ENCODE measurements at places on chromosomes 13 and 19.
A peak's percentile ranks its signal among the peaks of the same experiment; 100 is the strongest.

DNA sequence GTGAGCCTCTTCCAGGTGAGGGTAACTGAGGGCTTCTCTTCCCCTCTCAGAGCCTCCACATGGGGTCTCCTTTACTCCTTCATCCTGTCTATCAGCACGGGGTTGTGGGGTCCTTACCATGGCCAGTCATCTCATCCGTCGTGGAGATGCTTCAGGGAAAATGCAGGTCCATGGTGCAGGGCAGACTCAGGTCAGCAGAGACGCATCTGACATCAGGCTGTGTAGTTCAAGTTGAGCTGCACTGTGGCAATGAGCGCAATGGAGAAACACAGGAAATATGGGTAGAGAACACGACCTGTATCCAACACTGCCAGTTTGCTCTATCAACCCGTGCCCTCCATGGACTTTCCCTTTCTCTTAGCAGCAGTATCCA is 13.9 kb downstream of the LILRA5 start:
- no peak for DNase-seq

GRCh38 chr19:15675560-15675959 is 2.7 kb downstream of the CYP4F12 start:
- DNase-seq = no peak

- no peak for DNase-seq
These were observed 443.9 kb upstream of the SLC10A2 start for GRCh38 chr13:103510007-103510535.

DNA sequence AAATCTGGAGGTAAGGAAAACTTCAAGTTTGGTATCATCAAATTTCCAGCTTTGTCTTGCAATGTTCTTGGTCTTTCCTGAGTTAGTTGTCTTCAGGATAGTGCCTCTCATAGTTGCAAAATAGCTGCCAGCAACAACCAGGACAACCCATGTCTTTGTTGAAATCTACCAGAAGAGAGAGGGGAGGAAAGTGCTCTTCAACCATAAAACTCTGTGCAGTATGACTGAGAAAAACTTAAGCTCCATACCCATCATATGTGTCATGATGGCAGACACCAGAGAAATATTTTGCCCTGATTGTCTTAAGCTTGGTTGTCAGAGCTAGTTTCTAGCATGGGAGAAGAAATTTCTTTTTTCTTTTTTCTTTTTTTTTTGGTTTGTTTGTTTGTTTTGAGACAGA is 103.3 kb downstream of the SPRY2 start:
- DNase-seq = no peak

DNA sequence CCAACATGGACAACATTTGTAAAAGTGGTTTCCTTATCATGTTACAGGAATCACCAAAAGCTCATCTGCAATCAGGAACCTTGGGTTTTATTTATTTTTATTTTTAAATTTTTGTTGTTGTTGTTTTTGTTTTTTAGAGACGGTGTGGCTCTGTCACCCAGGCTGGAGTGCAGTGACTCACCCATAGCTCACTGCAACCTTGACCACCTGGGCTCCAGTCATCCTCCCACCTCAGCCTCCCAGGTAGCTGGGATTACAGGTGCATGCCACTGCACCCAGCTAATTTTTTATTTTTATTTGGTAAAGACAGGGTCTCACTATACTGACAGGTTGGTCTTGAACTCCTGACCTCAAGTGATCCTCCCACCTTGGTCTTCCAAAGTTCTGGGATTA is 13.6 kb upstream of the SERP2 start:
- no peak for DNase-seq

DNA sequence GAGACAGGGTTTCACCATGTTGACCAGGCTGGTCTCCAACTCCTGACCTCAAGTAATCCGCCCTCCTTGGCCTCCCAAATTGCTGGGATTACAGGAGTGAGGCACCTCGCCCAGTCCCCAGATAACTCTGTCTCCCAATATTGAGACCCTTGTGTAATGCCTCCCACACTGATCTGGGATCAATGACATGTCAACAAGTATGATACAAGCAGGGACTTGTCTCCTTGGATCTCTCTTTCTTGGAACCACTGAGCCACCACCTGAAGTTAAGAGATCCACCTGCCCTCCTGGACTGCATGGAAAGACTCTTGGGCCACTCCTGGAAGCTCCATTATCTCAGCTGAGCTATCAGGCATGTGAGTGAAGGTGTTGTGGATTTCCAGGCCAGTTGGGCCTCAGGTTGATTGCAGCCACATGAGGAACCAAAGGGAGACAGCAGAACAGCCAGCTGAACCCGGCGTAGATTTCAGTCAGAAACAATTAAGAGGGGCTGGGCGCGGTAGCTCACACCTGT is 15.1 kb downstream of the NFKBID start:
- no peak for DNase-seq

DNA sequence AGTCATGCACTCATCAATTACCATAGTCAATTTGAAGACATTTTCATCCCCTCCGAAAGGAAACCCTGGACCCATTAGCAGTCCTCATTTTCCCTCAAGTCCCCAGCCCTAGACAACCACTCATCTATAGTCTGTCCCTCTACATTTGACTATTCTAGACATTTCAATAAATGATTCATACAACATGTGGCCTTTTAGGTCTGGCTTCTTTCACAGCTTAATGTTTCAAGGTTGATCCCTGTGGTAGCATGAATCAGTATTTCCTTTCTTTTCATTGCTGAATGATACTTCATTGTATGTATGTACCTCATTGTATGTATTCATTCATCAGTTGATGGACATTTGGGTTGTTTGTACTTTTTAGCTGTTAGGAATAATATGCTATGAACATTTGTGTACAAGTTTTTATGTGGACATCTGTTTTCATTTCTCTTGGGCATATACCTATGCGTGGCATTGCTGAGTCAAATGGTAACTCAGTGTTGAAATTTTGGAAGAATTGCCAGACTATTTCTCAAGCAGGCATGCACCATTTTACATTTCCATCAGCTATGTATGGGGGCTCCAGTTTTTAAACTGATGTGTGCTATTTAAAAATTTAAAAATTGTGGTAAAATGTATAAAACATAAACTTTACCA is 18.4 kb downstream of the SPATA13 start:
- DNase-seq = no peak

DNA sequence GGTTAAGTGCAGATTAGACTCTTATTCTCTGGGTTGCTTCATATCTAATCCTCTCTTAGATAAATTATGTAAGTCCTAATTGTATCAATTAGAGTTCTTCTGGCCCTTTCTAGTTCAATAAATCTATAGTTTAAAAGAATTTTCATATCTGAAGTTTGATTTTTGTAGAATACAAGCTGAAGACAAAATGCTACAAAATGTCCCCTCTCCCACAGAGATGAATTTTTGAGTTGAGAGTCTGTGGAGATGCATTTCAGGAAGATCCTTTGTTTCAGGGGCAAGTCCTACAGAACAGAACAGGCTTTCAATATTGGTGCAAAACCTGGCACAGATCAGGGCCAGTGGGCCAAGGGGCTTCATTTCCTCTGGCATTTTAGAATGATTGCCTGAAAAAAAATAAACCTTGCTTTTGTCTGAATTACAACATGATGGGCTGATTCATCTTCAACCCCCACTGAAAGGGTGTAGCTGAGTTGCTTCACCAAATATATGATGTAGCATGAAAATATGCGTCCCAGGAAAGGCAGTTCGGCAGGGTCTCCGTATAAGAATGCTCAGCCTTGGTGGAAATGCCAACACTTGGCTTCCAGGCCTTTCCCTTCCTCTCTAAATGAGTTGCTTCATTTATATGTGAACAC is 6.4 kb upstream of the IPO5 start:
- DNase-seq = no peak

- DNase-seq = no peak
These were observed 7.4 kb upstream of the IL17D start for GRCh38 chr13:20696073-20696472.

GRCh38 chr13:71290963-71291841 is 575.8 kb downstream of the DACH1 start:
- peak; percentile 29 for DNase-seq

DNA sequence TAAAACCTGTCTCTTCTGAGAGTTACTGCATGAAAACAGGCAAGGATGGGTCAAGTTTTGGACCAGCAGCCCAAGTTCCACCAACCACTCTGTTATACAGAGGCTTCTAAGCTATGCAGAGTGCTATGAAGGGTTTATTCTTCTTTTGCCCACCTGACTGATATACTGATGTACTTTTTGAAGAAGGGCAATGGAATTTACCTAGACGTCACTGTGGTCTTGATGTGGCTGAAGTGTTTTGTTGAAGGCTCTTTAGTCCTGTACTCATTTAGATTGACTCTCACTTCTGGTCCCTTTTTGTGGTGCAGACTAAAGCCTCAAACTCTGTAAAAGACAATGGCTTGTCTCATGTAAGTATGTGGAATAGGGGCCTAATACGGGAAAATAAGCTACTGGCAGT is 92.0 kb downstream of the DGKH start:
- no peak for DNase-seq

DNA sequence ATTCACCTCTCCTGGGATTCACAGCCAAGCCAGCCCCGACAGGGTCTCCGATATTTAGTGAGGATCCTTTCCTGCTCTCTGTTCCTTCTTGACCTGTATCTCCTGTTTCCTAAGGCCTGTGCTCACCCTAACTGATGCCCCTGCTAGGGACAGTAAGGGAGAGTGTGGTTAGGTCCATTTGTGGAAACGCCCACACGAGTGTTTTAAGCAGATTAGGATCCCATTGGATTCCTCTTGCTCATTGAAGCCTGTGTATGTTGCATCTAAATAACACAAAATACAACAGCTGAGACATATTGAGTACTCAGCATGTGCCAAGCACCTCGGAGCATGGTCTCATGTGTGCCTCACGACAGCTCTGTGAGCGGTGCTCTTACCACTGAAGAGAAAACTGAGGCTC is 64.9 kb downstream of the EFNB2 start:
- no peak for DNase-seq

- no peak for DNase-seq
These were observed 25.0 kb downstream of the CKM start for GRCh38 chr19:45297674-45298073.

DNA sequence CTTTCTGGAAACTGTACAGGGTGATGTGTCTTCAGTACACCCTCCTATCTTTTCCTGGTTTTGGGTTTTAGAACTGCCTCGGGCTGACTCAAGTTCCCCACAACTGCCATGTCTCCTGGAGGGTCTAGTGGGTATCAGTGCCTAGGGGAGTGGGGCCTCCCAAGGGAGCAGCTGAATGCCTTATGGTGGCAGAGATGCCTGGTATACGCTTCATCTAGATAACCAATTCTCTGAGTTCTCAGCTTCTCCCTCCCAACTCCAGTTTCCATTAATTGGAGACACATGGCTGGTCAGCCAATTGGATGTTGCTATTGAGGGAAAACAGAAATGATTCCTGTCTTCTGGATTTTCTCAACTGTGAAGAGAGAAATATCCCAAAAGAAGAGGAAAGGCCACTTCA is 12.8 kb downstream of the ZNF439 start:
- DNase-seq = no peak

- peak; percentile 58 for DNase-seq
These were observed 142.2 kb downstream of the SIPA1L3 start for GRCh38 chr19:38049105-38049649.

DNA sequence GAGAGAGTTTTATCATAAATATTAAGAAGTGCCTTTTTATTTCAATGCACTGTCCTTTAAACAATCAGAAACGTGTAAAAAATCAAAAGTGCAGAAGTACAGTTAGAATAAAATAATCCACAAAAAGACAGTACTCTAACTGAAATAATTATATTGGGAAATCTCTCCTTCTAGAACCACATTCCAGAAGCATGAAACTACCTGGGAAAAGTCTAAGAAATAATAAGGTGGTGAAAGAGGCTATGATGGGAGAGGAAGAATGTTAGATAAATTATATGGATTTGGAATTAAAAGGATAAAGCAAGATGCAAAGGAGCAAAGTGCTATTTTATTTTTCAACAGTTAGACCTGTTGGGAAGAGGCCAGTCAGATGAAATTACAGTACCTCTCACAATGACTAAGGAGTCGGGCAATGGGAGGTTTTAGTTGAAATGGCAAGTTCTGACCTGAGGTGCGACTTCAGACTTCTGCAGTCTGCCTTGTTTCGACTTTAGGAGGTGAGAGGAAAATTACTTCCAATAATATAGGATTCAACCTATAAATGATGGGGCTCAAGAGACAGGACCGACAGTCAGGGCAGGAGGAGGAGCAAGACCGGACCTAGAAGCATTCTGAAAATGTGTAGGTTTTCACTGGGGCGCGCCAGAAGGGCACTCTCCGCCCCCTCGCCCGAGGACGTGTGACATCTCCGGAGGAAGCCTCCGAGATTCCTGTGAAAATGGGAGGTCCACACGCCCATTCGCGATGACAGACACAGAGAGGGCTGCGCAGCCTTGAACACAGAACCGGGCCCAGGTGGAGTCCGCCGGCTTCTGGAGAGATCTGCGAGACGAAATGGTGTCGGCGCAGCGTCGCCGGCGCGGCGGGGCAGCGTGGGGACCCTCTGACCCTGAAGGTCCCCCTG is 717 bp downstream of the SPRYD7 start:
- peak; percentile 32 for DNase-seq

- no peak for DNase-seq
These were observed 18.0 kb upstream of the C1QTNF9B start for GRCh38 chr13:23915308-23915707.

DNA sequence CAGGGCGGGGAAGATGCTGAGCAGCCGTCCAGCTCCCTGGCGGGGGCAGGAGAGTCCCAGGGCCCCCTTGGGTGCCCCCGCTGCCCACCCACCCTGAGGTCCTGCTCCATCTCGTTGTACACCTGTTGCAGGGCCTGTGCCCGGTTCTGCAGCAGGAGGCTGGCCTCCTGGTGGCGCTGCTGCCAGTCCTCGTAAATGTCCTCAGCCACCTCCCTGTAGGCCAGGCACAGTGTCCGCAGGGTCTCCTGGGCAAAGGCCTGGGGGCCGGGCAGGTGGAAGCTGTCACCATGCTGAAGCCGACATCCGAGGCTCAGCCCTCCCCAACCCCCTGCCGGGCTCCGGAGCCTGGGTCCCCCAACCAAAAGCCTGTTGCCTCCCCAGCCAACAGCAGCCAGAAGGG is 20.2 kb downstream of the ATP8B3 start:
- no peak for DNase-seq

- no peak for DNase-seq
These were observed 2.9 kb upstream of the CCDC9 start for GRCh38 chr19:47253467-47253881.

DNA sequence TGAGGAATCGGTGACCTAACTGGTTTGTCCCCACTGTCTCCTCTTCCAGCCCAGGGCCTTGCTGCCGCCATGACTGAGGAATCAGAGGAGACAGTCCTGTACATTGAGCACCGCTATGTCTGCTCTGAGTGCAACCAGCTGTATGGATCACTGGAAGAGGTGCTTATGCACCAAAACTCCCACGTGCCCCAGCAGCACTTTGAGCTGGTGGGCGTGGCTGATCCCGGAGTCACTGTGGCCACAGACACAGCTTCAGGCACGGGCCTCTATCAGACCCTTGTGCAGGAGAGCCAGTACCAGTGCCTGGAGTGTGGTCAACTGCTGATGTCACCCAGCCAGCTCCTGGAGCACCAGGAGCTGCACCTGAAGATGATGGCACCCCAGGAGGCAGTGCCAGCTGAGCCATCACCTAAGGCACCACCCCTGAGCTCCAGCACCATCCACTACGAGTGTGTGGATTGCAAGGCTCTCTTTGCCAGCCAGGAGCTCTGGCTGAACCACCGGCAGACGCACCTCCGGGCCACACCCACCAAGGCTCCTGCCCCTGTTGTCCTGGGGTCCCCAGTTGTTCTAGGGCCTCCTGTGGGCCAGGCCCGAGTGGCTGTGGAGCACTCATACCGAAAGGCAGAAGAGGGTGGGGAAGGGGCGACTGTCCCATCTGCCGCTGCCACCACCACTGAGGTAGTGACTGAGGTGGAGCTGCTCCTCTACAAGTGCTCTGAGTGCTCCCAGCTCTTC is 2.7 kb downstream of the ZNF574 start:
- no peak for DNase-seq

- DNase-seq = no peak
These were observed 79.2 kb upstream of the UQCRFS1 start for GRCh38 chr19:29292153-29292552.

Measured in activated naive CD4-positive, alpha-beta T cell treated with Interleukin-2 at 50 U/mL for 16 hours (primary cell).